Uterus (tissue), 4 donors: ENCODE measurements at places on chromosomes 7 and 10.

DNA sequence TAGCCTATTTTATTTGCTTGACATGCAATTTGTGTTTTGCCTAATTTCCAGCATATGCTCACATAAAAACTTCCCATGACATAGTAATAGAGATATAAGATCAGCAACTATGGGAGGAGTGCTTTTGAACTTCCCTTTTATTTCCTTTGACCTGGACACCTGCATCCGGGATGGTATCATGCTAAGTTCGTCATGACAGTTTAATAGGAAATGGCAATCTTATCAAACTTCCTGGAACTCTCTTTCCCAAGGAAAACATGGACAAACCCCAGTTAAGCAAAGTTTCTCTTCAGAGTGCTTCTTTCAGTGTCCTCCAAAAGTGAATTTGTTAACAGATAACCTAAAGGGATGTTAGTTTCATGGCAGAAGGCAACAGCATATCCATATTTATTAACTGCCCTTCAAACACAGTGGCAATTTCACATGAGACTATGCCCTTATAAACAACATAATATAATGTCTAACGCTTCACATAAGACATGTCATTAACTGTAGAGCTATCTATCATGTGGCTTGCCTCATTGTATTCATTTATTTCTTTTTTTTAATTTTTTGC, 474.7 kb upstream of the SEMA3A start:
- H3K36me3 ChIP-seq = no peaks in the 10 kb centered on the region
- H3K4me1 ChIP-seq = no peaks in the 10 kb centered on the region
- no peak overlapping the region for H3K27ac ChIP-seq

DNA sequence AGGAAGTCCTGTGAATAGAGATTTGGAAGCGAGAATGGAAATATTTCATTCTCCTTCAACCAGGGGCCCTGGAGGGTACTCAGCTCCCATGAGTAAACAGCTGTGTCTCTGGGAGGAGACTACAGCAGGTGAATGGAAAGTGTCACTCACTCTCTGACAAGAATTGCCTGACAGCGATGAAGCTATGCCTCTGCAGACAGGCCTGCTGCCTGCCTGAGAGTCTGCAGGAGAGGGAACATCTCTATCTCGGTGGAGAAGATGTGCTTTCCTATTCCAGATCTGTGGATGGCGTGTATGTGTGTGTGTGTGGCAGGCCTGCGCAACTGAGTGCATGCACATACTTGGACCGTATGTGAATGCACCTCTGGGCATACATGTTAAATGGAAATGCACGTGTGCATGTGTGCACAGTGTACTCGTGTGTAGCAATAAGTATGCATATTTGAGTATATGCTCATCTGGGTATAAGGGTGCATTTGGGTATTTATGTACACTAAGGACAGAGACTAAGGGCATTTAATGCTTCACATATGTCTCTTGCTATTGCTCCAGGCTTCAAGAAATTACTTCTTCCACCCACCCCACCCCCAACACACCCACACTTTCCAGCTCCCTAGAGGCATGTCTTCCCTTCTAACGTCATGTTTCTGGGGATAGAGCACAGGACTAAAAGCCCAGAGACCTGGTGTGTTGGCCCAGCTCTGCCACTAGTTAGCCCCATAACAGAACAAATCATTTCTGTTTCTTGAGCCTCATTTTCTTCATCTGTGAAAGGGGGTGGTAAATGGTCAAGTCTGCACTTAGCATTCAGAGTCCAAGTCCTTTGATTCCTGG, 4.6 kb upstream of the ADCYAP1R1 start:
- H3K4me1 ChIP-seq = no peaks in the 10 kb centered on the region
- peaks cover 1% of the 10 kb centered on the region for H3K27me3 ChIP-seq

GRCh38 chr7:123865517-123866117, 20.6 kb downstream of the HYAL4 start:
- H3K4me1 ChIP-seq = no peaks in the 10 kb centered on the region
- peak; percentile 57 for DNase-seq
- H3K27ac ChIP-seq = no peak overlapping the region

DNA sequence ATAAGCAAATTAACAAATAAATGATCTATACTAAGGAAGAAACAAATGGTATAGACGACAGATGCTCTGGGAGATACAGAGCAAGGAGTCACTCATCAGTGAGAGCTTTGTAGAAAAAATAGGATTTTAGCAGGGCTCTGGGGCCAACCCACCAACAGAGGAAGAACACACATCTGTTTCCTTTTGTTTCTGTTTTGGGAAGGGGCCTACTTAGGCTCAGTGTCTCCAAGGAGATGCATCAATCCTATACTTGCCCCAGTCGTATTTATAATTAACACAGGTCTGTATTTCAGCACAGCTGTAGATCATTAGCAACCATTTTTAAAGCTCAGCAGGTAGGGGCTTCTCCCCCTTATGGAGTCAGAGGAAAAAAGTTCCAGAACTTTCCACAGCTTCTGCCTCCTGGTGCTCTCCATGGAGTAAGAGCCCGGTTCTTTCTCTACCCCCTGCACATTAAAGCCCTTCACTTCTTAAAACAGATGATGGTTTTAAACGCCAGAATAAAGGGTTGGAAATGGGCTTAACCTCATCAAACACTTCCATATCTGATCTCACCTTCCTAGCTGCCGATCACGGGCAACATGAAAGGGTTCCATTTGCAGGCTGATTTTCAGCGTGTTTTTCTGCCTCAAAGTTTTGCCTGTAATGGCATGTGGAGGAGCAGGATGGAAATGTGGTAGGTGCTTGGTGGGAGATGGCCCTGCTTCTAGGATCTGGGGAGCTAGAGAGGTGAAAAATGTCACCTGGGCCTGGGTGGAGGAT, 291.7 kb downstream of the TCF7L2 start:
- no peak for DNase-seq
- H3K4me3 ChIP-seq = no peak overlapping the region
- H3K36me3 ChIP-seq = no peaks in the 10 kb centered on the region
- no peaks in the 10 kb centered on the region for H3K4me1 ChIP-seq
- H3K27me3 ChIP-seq = no peaks in the 10 kb centered on the region

- no peak overlapping the region for H3K4me3 ChIP-seq
- no peak for DNase-seq
- H3K4me1 ChIP-seq = no peaks in the 10 kb centered on the region
- H3K27me3 ChIP-seq = no peaks in the 10 kb centered on the region
- H3K36me3 ChIP-seq = no peaks in the 10 kb centered on the region
Measured at GRCh38 chr10:103181244-103181643, 11.8 kb downstream of the NT5C2 start.

- DNase-seq = no peak
- no peaks in the 10 kb centered on the region for H3K27me3 ChIP-seq
- no peaks in the 10 kb centered on the region for H3K4me1 ChIP-seq
- H3K27ac ChIP-seq = no peak overlapping the region
Measured at GRCh38 chr10:72375585-72375984, 20.9 kb upstream of the DNAJB12 start.

DNA sequence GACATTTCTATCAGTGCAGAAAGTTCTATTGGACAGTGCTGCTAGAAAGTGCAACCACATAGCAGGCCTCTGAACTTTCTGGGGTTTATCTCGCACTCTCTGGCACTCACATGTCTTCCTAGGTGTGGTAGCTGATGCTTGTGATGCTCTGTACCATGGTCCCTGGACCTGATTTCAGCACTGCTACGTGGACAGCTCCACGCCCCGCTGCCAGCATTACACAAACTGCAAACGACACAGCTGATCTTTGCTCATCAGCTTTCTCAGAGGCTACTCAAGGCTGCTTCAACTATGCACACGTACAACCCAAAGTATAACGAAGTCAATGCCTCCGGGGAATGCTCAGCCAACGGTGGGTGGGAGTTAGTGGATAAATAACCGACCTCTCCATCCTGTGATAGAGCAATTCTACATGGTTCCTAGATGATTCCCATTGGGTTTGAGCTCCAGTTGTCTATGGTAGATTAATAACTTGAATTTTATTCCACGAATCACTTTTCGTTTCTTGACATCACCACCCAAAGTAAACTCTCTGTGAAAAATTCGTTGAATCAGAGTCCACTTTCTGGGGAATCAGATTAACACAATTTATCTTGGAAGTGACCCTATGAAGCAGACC, 302.5 kb downstream of the ACTR3B start:
- no peaks in the 10 kb centered on the region for H3K36me3 ChIP-seq
- no peak overlapping the region for H3K27ac ChIP-seq
- H3K27me3 ChIP-seq = no peaks in the 10 kb centered on the region
- H3K4me1 ChIP-seq = no peaks in the 10 kb centered on the region
- H3K4me3 ChIP-seq = no peak overlapping the region

DNA sequence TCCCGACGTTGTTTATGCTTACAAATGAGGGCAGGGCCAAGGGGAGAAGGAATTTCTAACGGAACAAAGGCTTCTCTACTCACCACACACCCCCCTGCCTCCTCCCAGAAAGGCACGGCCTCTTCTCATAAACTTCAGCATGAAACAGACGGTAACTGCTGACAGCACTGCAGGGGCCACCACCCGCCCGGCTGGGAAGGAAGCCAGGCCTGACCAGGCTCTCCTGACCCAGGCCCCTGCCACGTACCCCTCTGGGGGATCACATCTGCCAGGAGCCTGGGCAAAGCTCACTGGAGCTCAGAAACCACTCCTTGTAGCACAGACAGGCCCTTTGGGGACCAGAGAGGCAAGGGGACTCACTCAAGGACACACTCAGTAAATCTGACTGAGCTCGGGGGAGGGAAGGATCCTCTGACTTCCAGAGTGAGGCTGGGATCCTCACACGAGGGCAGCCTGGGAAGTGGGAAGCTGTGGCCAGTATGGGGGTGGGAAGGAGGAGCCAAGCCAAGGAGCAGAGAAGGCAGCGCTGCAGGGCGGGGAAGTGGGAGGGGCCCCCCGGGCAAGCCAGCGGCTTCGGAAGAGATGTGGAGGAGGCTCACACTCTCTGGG, 46.1 kb downstream of the ZCCHC24 start:
- no peaks in the 10 kb centered on the region for H3K27me3 ChIP-seq
- no peak overlapping the region for H3K4me3 ChIP-seq
- peak; percentile 94 for DNase-seq
- no peak overlapping the region for H3K27ac ChIP-seq
